AG10803 (cell line): ENCODE measurements at places on chromosomes 16 and 17.

DNA sequence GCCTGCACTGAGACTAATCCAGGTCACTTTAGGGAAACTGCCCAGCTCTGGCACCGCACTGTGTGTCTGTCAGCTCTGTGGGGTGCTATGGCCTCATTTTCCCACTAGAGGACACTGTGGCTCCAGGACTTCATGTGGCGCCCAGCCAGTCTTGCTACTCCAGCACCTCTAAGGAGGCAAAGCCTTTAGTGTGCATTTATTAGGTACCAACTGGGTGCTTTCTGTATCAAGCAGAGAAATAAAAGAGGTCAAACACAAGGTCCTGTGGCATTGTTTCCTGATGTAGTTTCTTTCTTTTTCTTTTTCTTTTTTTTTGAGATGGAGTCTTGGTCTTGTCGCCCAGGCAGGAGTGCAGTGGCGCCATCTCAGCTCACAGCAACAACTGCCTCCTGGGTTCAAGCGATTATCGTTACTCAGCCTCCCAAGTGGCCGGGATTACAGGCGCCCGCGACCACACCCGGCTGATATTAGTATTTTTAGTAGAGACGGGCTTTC is 12.5 kb upstream of the RHBDL3 start:
- DNase-seq = peak; percentile 68

DNA sequence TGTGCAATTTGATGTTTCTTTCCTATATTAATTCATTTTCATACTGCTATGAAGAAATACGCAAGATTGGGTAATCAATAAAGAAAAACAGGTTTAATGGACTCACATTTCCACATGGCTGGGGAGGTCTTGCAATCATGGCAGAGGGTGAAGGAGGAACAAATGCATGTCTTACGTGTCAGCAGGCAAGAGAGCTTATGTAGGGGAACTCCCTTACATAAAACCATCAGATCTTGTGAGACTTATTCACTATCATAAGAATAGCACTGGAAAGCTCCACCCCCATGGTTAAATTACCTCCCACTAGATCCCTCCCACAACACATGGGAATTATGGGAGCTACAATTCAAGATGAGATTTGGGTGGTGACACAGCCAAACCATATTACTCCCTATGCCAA is 418.9 kb upstream of the MAF start:
- DNase-seq = no peak

GRCh38 chr16:13919330-13919682 is 648 bp upstream of the ERCC4 start:
- peak; percentile 35 for DNase-seq

- no peak for DNase-seq
Measured at GRCh38 chr17:50175035-50175807, 9.4 kb downstream of the SGCA start.

GRCh38 chr17:32515677-32516383 is 29.0 kb downstream of the CDK5R1 start:
- DNase-seq = no peak

DNA sequence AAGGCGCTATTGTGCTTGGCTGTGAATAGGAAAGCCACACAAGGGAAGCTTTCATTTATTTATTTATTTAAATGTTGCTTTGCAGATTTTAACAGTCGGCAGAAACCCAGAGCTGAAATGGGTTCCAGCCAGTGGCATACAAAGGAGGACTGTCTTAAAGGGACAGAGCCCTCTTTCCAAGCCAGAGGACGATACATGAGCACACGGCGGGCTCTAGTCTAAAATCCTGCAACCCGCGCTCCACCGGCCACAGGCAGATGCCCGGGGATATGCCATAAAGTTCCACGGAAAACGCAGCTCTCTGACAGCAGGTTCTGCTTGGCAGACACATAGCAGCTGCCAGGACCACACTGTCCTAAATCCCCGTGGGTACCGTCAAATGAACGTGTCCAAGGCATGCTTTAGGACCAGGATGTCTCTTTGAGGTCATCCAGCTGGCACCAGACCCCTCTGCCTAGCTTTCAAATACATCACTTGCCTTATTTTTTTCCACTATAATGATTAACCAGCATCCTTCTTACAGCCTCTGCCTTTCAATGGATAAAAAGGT is 64.6 kb downstream of the CYTH1 start:
- peak; percentile 49 for DNase-seq

GRCh38 chr16:85613604-85614337 is 649 bp downstream of the GSE1 start:
- DNase-seq = no peak

GRCh38 chr17:9024497-9024896 is 3.2 kb downstream of the NTN1 start:
- DNase-seq = no peak

GRCh38 chr17:39792526-39793221 is 54.9 kb downstream of the GRB7 start:
- DNase-seq = no peak

DNA sequence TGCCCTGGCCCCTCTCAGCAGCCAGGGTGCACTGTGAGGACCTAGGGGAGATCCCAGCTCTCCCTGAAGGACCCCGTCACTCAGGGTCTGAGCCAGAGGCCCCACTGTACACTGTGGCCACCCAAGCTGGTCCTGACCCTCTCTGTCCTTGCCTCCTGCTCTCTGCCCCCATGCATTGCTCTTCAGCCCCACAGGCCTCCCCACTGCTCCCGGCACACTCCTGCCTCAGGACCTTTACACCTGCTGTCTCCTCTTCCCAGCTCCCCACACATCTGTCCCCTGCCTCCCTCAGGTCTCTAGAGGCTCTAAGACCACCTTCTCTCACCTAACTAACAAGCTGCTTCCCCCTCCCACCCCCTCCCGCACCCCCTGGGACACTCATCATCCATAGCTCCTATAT is 12.9 kb upstream of the RAI1 start:
- no peak for DNase-seq

GRCh38 chr16:14284930-14285512 is 213.9 kb downstream of the MRTFB start:
- DNase-seq = peak; percentile 67

DNA sequence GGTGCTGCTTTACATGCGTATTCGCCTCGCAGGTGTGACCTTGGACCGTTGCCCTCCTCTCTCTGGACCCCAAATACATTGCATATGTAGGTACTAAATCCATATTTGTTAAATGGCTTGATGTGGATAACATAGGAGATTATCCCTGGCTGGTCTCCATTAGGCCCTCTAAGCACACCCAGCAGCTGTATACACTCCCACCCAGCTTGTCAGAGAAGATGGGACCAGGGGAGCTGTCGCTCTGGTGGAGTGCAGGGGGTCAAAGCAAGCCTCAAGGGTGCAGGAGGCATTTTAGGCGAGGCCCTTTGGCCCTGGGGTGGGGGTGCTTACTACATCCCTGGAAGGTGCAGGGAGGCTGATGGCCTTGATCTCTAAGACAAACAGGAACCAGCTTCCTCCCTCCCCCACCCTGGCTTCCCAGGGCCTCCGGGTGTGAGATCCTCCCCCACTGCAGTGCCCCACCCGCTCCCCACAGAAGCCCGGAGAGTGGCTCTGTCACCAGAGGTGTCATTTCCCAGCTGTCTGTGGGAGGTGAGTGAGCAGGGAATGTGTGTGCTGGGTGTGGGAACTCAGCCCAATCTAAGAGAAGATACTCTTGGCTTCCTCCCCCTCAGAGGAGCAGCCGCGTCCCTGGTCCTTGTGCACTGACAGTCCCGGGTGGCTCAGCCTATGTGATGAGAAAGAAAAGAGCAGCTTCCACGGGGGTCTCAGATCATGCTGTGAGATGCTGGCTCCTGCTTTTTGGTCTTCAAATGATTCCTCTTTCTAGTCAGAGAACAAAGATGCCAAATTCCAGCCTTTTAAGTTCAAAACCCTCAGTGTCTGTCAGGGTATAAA is 1.4 kb upstream of the VAMP2 start:
- DNase-seq = peak; percentile 65

- peak; percentile 19 for DNase-seq
Measured at GRCh38 chr17:6555331-6556120, 829 bp downstream of the PITPNM3 start.

DNA sequence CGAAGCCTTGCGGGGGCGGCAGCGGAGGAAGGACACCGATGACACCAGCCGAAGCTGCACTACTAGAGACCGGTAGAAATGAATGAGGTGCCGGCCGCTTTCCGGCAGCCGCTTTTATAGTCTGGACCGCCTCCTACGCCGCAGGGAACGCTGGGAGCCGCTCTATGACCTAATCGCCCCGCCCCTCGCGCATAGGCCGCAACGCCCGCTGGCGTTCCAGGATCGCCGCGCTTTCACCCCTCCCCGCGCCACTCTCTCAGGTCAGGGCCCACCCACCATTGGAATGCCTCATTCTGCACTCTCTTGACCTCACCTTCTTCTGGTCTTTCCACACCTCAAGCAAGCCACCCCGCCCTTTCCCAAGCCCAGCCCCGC is at the start of gene DDX5:
Gene DDX5 (minus strand): TSS at position 89 of the 375 bp plus-strand sequence. CDS start 170 bp downstream, outside the sequence.
- peak; percentile 97 for DNase-seq

GRCh38 chr17:27549251-27549893 is 81.6 kb upstream of the LGALS9 start:
- DNase-seq = no peak

GRCh38 chr17:30220414-30220813 is 15.1 kb downstream of the SLC6A4 start:
- no peak for DNase-seq

DNA sequence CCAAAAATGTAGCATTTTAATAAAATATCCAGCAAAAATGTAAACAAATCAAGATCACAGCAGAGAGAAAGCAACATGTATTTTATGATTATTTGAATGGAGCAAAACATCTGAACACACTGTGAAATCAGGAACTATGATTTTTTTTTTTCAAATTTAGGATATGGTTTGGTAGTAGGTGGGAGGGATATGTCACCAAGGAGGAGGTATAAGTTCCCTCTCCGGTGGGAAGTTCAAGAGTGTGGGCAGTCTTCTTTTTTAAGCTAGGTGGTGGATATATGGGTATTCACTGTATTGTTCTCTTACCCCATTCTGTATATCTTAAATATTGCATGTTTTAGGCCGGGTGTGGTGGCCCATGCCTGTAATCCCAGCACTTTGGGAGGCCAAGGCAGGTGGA is 10.2 kb downstream of the CDR2 start:
- no peak for DNase-seq

- no peak for DNase-seq
Measured at GRCh38 chr17:8839410-8839935, 28.0 kb downstream of the PIK3R6 start.

DNA sequence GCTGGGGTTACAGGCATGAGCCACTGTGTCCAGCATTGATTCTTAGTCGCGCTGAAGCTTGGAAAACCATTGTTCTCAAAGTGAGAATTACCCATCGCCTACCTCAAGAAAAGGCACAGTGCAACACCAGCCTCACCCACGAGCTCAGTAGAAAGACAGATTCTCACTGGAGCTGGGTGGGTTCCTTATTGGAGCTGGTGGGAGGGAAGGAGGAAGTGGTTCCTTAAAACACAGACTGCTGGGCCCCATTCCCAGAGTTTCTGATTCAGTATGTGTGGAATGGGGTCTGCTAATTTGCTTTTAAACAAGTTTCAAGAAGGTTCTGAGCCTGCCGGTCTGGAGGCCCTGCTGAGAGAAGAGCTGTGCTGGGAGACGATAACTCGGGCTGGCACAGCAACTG is 264.7 kb downstream of the ENGASE start:
- no peak for DNase-seq

DNA sequence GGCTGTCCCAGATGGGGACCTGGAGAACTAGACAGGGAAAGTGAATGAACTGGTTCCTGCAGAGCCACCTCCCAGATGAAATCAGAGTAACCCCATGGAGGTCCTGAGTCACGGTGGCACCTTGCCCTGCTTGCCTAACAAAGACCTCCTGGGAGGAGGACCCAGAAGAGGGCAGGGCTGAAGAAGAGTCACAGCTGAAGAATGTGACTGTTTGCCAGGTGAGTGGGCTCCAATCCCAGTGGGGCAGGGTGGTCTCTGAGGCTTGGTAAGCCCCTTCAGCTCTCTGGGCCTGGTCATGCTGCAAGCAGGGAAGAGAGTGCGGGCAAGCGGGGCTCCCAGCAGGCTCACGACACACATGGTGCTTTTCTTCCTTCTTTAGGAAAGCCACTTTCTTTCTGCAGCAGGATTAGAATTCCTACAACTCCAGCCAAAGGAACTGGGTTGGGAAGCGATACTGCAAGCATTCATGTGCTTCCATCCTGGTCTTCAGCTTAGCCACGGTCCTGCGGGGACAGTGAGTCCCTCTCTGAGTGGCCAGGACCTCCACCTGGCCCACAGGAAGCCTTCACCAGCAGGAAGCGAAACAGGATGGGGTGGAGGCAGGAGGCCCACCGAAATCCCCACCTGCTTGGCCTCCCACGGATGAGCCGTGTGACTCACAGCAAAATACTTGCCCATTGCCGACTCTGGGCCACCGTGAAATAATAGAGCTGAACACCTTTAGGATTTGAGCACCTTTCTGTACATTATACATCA is 4.3 kb downstream of the C16orf74 start:
- peak; percentile 58 for DNase-seq

DNA sequence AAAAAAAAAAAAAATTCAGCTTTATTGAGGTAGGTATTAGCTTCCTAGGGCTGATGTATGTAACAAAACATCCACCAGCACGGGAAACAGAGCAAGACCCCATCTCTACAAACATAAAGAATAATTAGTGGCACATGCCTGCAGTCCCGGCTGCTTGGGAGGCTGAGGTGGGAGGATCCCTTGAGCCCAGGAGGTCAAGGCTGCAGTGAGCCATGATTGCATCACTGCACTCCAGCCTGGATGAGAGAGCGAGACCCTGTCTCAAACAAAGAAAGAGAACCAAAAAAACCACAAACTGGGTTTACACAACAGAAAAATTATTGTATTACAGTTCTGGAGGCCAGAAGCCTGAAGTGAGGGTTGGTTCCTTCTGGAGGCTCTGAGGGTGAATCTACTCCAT is 4.0 kb upstream of the MMP25 start:
- DNase-seq = no peak

DNA sequence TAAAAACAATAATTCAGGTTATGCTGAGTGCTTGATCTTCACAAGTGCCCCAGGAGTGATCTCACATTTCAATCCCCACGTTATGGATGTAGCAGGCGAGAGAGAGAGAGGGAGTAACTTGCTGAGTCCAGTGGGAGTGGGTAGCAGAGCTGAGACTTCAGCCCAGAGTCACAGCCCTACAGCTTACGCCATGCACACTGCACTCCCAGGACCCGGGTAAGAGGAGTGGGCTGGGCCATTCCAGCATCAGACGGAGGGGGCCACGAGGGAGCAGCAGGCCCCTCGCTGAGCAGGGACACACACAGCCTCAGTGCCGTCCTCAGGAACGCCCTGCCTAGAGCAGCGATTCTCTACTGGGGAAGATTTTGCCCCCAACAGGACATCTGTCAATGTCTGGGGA is 9.8 kb upstream of the KIF19 start:
- no peak for DNase-seq

GRCh38 chr16:88424587-88425235 is 28.4 kb upstream of the ZFPM1 start:
- no peak for DNase-seq

DNA sequence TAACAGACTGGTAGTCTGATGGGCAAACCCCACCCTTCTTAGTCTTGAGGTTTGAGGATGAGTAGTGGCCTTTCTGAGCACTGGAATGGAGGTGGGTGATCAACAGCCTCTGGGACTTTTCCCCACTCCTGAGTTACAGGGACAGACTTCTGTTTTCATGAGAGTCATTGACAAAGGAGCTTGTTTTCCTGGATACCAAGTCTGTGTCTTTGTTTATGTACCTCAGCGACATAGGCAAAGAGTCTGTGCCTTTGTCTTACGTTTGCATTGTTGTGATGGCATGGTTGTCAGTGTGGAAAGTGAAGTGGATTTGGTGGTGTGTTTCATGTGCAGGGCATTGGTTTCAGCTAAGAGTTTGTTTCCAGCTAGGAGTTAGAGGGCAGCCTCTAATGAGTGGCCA is 17.5 kb downstream of the EPN2 start:
- DNase-seq = no peak
